NCI-H524 (cell line): ENCODE measurements at places on chromosomes 12 and 14.

DNA sequence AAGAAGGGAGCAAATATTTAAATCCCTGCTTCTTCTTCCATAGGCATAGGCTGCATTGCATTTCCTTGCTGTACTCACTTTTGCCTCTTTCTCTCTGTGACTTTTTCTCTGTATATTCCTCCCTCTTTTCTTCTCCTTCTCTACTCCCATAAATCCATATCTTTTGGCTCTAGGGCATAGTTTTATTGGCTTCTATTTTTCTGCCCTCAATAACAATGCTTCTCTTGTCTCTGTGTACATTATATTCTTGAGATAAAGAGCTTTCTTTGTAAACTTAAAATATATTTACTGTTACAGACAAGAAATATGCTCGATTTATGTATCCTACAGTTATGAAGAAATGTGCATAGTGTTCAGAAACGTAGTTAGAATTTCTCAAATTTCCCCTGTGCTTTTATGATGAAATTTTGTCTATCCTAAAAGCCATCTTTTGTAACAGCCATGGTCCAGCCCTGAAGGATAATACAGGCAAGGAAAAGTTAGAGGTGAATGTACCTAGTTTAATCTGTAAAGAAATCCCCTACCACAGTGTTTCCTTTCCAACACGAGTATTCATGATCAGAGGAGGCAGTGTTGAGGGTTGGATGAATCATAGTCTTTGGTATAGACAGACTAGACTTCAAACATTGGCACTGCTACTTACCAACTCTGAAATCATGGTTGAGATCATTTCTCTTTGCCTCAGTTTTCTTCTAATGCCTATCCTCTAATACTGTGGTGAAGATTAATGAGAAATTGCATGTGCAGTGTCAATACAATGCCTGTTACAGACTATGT, 173.3 kb upstream of the FAR2 start:
- no peak for DNase-seq

- no peak for DNase-seq
Measured at GRCh38 chr12:92444763-92445162, 258.0 kb upstream of the PLEKHG7 start.

GRCh38 chr12:16880864-16881285, 274.9 kb upstream of the LMO3 start:
- DNase-seq = peak; percentile 66

DNA sequence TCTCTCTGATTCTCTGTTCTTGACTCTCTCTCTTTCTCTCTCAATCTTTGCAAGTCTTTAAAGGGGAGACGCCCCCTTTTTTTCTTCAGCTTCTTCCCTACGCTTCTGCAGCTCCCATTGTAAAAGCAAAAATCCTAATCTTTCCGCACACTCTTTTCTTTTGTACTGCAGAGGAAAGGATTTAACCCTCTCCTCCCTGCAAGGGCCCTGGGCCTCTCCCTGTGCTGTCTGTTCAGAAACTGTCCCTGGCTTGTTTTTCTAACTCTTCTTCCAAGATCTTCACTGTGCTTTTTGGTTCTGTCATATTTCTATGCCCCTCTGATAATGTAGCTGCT, 10.9 kb upstream of the SALL2 start:
- no peak for DNase-seq

- DNase-seq = no peak
Measured at GRCh38 chr12:5083955-5084849, 40.5 kb downstream of the KCNA5 start.

DNA sequence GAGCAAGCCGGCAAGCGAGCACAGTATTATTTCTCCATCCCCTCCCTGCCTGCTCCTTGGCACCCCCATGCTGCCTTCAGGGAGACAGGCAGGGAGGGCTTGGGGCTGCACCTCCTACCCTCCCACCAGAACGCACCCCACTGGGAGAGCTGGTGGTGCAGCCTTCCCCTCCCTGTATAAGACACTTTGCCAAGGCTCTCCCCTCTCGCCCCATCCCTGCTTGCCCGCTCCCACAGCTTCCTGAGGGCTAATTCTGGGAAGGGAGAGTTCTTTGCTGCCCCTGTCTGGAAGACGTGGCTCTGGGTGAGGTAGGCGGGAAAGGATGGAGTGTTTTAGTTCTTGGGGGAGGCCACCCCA, 3.9 kb upstream of the NXPH4 start:
- DNase-seq = no peak

DNA sequence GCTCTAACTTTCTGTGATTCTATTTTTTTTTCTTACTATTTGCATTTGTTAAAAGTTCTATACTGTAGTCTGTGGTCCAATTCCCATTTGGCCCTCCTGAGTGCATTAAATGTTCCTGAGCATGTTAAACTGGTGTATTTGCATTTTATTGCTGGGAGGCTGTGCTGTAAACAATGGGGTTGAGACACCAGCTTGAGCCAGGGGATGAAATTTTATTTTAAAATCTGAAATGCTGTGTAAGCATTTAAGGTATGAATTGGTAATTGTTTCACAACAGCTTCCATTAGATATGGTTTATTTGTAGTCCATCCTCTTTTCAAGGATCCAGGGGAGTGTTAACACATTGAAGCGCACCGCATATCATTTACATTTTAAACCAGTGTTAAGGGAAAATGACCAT, 89.9 kb upstream of the RFX4 start:
- no peak for DNase-seq

DNA sequence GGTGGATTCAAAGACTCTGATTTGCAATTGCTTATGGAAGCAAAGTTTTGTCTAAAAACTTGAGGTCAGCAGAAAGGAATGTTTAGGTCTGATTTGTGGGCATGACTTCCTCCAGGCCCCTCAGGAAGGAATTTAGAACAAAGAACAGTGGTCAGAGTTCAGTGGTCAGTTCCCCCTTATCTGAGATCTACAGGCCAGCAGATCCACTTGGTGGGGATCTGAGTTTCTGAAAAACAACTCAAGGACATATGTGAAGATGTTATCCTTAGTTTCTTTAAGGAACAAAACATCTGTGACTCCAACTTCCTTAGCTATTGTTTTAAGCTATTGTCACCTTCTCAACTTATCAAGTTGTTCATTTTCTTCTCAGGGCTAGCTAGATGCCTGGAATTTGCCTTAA, 28.0 kb upstream of the NAA30 start:
- DNase-seq = no peak

DNA sequence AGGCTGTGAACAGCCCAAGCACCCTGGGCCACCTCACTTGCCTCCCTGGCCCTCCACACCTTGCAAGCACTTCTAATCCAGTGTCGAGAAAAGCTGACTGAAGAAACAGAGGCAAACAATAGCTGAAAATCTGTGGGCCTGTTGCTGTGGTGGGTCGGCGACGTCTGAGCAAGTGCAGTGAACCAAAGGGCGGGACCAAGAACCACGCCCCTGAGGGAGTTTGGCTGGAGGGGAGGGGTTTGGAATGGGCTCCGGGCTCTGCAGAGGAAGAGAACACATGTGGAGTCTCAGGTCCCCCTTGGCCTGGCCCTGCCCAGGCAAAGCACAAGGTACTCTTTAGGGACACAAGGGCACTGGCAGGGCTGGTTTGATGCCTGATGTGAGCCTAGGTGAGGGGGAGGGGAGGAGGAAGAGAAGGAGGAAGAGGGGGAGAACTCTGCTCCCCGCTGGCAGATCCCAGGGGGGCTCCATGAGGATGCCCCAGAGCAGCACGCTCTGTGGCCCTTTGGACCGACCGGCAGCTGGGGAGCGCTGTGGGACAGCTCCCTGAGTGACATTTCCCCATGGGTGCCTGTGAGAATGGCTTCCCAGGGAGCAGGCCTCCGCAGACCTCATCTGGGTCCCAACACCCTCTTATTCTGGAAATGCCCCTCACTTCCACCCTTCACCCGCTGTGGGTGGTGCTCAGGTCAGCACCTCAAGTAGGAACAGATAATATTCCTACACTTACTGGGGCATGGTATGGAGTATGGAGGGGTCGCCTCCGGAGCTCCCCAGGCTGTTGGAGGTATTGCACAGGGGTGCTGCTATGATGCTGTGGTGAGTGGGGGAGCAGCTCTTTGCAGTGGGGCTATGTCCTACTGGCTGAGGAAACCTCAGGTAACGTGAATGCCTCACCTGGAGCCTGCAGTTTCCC, 85.5 kb downstream of the CPSF2 start:
- DNase-seq = no peak

DNA sequence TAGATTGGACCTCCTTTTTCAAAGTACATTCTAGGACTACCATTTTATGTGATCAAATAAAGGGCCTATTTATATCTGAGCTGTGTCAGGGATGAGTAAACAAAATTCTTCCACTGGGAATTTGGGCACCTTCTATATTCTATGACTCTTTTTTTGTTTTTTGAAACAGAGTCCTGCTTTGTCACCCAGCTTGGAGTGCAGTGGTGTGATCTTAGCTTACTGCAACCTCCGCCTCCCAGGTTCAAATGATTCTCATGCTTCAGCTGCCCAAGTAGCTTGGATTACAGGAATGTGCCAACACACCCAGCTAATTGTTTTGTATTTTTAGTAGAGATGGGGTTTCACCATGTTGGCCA, 64.8 kb downstream of the DRAM1 start:
- no peak for DNase-seq

GRCh38 chr12:114579389-114579788, 104.6 kb downstream of the TBX3 start:
- no peak for DNase-seq

DNA sequence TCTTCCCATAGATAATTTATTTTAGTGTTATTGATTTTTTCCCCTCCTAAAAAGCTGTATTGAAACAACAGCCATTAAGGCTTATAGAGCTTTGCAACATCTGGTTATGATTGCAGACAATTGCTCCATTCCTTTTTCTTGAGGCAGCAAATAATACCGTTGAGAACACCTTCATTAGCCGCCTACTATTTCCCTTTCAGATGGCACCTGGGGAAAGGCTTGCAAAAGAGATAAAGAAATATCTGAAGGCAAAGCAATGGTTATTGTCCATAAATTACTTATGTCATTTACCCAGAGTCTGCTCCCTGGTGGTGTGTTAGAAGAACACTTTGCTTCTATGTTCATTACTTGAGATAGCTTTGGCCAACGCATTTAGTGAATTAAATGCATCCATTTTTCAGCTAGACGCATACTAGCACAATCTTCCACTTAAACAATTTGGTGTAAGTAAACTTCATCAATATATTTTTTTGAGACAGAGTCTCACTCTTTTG, 377.8 kb downstream of the KCNH5 start:
- no peak for DNase-seq

- DNase-seq = no peak
Measured at GRCh38 chr12:51579321-51579850, 11.6 kb upstream of the SCN8A start.

DNA sequence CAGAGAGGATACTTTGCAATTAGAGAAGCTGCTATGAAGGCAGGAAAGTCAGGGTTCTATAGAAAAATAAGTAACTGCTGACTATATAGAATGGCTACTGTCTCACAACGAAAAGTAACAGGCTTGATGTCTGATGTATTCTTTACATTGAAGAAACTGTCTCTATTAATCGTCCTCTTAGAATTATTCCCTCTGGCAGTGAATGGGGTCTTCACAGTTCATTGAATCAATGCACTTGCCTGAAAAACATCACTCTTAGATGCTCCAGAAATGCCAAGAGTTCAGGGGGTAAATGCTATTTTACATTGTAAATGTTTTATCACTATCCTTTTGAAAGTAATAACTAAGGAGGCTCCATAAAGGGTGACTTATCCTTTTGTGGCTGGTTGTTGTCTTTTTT, 37.7 kb upstream of the CRACR2A start:
- DNase-seq = no peak

DNA sequence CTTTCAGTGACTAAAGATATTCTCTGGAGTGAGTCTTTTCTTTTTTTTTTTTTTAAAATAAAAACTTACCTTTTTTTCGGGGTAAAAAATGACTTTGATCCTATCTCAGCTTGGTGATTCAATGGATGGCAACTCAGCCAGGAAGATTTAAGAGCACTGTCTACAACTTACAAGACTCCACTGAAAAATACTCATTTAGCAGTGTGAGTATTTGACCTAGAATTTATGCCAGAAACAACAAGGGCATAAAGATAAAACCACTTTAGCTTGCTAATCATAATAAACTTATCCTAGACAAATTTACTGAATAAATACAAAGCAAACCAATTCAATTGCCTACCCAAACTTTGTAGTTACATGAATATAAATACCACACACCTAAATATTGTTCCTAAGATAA, 446.6 kb downstream of the RPS29 start:
- DNase-seq = no peak

GRCh38 chr14:34013721-34014060, 62.8 kb upstream of the EGLN3 start:
- DNase-seq = peak; percentile 64

- DNase-seq = no peak
Measured at GRCh38 chr14:23356662-23357061, 4.0 kb upstream of the SLC22A17 start.

- DNase-seq = no peak
Measured at GRCh38 chr12:67669934-67670631, 21.5 kb downstream of the DYRK2 start.

GRCh38 chr14:104917993-104918392, 6.7 kb upstream of the PLD4 start:
- no peak for DNase-seq

DNA sequence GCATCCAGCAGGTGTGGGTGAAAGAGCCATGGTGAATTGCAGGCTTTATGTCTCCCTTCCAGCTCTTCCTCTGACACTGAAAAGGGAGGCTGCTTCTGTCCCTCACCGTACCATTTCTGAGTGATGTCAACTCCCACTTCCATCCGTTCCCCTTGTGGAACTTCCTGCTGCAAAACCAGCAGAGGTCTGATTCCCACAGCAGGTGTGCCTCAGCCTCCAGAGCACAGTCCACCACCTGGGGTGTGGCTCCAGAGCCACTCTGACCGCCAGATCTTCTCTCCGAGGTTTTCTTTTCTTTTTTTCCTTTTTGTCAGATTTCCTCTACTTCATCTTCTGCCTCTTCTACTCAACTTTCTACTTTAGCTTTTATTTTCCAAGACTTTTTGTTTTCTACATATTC, 62.7 kb downstream of the CDC42BPB start:
- no peak for DNase-seq

DNA sequence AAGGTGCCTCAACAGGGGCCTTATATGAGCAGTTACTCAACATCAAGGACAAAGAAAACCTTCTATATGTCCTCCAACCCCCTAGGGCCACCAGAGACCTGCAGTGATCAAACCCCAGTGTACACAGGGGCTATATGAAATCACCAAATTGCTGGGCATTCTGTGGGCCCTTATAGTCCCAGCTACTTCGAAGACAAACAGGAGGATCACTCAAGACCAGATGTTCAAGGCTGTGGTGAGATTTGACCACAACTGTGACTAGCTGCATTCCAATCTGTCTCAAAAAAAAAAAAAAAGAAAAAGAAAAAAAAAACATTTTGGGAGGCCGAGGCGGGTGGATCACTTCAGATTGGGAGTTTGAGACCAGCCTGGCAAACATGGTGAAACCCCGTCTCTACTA, 51.0 kb upstream of the PRB2 start:
- no peak for DNase-seq

DNA sequence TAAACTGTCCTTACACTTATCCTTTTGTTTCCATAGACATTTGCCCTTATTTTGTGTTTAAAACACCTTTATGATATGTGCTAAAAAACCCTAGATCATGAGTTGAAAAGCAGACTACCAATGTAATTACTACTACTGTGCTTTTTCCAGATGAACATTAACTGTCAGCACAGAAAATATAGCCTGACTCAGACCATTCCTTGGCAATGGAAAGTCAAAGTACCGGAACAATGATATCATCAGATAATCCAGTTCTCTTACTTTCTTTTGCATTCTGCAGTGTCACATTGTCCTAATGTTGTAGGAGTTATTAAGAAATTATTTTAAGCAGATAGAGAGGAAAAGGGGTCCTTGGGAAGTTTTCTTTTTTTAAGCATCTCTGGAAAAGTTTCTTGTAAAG, 1189.0 kb upstream of the FLRT2 start:
- DNase-seq = no peak
